ENCODE measurements at places on chromosomes 5 and 9.

DNA sequence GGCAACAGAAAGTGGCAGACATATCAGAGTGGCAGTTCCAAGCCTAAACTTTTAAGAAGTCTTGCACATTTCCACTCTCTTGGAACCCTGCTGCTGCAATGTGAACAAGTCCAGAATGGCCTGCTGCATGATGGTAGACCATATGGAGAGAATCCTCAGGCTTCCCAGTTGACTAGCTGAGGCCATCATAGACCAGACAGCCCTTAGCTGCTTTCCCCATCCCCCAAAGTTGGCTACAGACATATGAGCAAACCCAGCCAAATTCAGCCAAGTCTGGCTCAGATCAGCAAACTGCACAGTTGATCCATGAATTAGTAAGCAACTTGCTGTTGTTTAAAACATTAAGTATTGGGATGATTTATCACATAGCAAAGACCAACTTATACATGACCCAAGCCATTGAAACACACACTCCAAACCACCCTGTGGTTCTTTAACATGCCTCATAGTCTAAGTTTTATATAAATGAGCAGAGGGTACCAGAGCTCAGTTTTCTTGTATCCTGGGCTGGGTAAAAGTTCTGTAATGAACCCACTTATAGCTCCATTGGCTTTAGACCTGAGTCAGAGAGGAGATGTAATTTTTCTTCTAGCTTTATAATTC is 19.9 kb downstream of the PPP3R2 start:
- no peak for DNase-seq

DNA sequence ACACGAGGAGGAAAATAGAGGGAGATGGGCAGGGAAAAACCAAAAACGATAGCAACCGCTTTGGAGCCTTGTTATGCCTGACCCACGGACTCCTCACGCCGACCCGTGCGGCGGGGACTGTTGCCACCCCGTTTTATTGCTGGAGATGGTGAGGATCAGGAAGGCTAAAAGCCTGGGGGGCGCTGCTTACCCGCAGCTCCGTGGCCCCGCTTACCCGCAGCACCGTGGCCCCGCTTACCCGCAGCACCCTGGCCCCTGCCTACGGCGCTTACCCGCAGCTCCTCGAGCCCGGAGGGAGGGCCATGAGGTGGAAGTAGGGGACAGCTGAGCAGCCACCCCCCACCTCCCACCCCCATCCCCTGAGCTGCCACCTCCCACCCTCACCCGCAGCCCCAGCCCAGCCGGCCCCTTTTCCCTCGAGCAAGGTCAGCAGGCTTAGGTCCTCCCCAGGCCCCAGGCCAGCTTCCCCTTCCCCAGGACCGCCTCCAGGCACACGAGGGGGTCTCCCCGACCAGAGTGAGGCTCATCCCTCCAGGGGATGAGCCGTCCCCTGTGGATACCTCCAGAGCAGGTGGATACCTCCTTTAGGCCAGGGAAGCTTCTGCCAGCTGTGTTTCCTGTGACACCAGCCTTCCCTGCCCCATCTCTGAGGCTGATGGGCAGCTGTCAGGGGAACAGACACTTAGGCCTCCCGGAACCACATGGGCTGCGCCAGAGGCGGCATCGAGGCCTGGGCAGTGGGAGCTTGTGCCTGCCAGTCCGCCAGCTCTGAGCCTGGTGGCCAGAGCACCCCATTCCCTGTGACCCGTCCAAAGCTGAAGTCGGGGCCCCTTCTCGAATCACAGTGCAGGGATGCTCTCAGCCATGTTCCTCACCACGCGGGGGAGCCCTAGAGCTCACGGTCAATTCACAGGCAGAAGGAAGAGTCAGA is 92.3 kb downstream of the LMX1B start:
- no peak for DNase-seq

GRCh38 chr9:18010492-18010891 is 431.6 kb downstream of the SH3GL2 start:
- DNase-seq: no peak

DNA sequence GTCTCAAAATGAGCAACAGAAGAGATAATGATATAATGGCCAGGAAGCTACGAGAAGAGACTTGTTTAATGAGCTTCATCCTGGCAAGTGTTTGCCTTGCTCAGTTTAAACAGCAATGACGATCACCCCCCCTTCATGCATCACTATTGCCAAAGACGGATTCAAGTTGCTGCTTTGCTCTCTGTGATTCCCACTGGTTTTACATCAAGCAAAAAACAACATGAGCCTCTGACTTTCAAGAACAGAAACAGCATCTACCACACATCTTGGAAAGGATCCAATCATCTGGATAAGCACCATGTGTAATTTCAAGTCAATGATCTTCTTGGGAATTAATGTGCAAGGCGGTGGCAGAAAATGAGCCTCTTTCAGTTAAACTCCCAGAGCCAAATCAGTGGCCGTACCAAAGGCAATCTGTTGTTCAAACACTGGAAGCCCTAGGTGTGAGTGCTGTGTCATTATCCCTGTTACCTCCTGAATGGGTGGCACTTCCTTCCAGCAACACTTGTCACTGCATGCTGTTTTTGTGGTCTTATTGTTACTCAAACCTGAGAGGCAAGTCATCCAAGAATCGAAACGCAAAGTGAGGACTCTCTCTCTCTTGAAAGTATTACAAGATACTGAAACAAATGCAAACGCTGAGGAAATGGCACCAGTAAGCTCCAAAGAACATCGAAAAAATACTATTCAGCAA is 72.8 kb downstream of the MED27 start:
- no peak for DNase-seq

GRCh38 chr9:128683340-128684064 is 5.5 kb upstream of the SET start:
- DNase-seq: no peak

- no peak for DNase-seq
These were observed 34.9 kb upstream of the LECT2 start for GRCh38 chr5:135989686-135990085.

DNA sequence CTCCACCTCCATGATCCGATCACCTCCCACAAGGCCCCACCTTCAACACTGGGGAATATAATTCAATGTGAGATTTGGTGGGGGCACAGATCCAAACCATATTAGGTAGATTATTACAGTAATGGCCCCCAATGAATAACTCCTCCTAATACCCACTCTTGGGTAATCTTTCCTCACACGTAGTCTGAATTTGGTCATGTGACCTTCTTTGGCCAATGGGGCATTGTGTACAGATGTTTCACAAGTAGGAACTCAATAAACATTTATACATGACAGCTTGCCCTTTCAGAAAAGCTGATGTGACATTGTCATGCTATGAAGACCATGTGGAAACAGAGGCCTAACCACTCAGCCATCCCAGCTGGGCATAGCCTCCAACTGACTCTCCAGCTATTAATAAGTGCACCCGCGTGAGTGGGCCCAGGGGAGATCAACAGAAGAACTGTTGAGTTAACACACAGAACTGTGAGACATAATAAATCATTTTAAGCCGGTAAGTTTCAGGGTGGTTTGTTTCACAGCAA is 10.6 kb downstream of the GPR150 start:
- DNase-seq: no peak

DNA sequence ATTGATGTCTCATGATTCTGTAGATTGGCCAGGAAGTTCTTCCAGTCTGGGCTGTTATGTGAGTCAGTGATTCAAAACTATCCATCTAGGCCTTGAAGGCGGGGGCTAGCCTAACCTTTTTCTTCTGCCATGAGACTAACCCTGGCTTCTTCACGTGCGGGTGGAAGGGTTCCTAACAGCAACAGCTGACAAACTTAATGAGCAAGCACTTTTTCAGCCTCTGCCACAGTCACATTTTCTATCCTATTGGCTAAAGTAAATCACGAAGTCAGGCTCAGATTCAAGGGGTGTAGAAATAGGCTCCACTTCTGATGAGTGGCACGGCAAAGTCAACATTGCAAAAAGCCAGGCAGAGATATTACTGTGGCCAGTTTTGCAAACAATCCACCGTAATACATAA is 68.4 kb downstream of the STK32A start:
- DNase-seq: no peak

GRCh38 chr5:173657741-173658356 is 41.4 kb upstream of the BOD1 start:
- DNase-seq: no peak

DNA sequence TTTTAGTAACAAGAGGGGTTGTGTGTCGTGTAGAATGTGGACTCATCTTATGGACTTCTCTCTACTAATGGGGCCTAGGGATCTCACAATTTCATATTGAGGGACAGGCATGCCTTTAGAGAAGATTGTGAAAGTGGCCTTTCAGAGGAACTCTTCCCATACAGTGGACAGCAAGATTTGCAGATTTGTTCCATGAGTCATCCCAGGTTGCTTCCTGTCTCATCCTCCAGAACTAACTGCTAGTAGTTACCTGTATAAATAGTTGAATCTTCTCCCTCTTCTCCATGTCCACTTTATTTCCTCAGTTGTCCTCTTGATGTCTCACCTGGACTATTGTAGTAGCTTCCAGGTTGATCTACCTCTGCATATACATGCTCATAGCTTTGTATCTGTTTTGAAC is 997.5 kb upstream of the CTNND2 start:
- DNase-seq: no peak

GRCh38 chr5:123262216-123262823 is 160.9 kb downstream of the CEP120 start:
- no peak for DNase-seq

DNA sequence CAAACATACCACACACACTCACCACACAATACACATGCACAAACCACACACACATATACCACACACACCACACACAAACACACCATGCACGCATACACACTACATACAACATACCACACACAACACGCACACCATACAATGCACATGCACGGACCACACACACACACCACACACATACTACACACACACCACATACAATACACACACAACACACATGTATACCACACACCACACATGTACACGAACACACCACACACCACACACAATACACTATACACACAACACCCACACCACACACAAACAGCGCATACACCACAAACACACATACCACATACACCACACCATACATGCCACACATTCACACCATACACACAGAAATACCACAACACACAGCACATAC is 480.3 kb downstream of the DIRAS2 start:
- no peak for DNase-seq

GRCh38 chr5:44001675-44002380 is 387.4 kb downstream of the FGF10 start:
- DNase-seq: no peak

GRCh38 chr5:122183788-122184170 is 54.4 kb downstream of the ZNF474 start:
- DNase-seq: no peak

DNA sequence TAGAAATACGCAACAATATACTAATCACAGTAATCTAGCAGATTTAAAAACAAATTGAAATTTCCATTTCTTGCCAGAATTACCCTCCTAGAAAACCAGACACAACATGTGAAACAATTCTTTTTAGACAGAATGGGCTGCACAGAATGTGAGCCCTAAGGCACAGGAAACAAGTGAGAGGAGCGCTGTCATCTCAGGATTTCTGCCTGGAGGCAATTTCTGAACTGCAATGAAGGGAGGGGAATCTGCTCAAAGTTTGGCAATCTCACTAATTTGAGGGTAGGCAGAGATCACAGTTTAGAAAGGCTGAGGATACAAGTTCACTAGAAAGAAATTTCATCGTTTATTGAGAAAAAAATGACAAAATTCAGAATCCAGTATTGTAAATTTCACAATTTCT is 70.3 kb downstream of the INIP start:
- DNase-seq: no peak

DNA sequence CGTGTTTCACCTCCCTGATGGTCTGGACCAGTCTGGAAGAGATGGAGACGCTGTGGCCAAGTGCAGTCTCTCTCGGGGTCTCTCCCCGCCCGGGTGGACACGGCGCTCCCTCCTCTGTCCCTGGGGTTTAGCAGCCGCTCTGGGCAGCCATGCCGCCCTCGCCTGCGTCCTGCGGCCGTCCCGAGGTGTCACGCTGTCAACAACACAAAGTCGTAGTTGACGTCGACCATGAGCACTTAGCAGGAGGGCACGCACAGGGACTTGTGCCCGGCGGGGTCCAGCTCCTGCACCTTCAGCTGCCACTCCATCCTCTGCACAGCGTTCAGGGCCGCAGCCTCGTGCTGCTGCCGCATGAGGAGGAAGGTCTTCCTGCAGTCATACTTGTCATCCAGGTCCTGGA is 368.9 kb downstream of the CDH9 start:
- DNase-seq: no peak

- peak; percentile 91 for DNase-seq
These were observed at the start of gene ZNF300 for GRCh38 chr5:150904479-150905311. Gene ZNF300 (minus strand): TSS chr5:150904980. CDS start chr5:150903155, 1,825 bp downstream.

DNA sequence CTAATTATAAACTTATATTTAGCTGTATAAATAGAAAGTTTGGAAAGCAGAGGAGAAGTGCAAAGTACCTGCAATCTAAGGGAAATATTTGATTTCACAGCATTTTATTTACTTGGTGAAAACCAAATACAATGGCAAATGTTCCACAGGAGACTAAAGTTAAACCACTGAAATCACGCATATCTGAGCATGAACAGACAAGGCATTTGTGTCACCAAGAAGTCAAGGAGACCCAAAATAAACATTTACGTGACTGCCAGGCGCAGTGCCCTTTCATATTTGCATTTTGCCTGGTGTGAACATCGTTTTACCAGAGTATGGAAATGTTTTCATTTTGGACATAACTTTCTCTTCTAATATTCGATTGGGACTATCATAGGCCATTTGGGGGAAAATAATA is 20.6 kb downstream of the UGCG start:
- no peak for DNase-seq

GRCh38 chr5:159206368-159206767 is 3.0 kb downstream of the RNF145 start:
- DNase-seq: no peak

DNA sequence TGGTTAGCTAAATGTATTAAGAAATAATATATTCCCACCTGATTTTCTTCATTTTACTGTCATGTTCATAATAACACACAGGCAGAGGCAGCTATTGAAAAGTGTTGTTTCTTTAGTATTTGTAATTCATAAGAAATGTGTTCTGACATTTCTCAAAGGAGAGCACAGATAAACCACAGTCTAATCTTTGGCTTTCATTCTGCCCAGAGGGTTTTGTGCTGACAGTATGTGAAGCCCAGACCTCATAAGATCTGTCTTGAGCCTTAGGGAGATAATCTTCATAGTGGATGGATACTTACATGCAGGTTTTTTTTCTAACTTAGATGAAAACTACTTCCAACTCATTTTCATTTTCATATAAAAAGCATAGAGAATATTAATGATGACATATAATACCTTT is 206.1 kb downstream of the CHSY3 start:
- DNase-seq: no peak

GRCh38 chr5:146467760-146468159 is 20.6 kb downstream of the TCERG1 start:
- DNase-seq: no peak

DNA sequence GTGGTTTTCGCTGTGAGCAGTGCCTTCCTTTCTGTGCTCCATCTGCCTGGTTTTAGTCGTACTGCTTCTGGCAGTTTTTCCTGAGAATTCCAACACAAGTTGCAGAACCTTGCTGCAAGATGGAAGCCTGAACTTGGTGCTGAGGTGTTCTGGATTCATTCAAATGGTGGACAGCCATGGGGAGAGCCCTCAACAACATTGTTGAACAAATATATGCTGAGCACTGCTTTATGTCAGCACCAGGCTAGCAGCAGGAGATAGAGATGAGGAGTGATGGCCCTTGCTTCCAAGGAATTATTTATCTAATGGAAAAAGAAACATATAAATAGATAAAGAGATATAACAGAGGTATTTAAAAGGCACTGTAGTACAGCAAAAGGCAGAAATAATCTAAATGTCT is 7.3 kb upstream of the RPS6 start:
- DNase-seq: no peak

Measured in nucleus accumbens (tissue), 56 donors.